Smooth muscle cell of the umbilical artery (primary cell): ENCODE measurements at places on chromosomes 4 and X. TPM values are rescaled to one million over a fixed set of nuclear protein-coding genes. Genes with fewer than 3 reads are reported as not detected.

EMCN gene
- total RNA-seq = not detected in 2 replicates

MAP7D2 gene
- total RNA-seq = under 0.01 and 0.05 TPM in 2 replicates

TRIM75 gene
- not detected in 2 replicates for total RNA-seq

AFM gene
- total RNA-seq = not detected in 2 replicates

PPEF2 gene
- not detected in 2 replicates for total RNA-seq

MGAT4D gene
- not detected in 2 replicates for total RNA-seq

CENPVL1 gene
- not detected in 2 replicates for total RNA-seq

FRAS1 gene
- total RNA-seq = 3.9 and 5.3 TPM in 2 replicates

MGST2 gene
- 10.4 and 37.7 TPM in 2 replicates for total RNA-seq

SPANXB1 gene
- total RNA-seq = not detected in 2 replicates

MAGED4 gene
- 53.1 and 89.1 TPM in 2 replicates for total RNA-seq
